ENCODE measurements at places on chromosomes 11 and 22. TPM values are rescaled to one million over a fixed set of nuclear protein-coding genes. Genes with fewer than 3 reads are reported as not detected.

The CCDC88B gene
- 0.62 TPM for total RNA-seq

GRCh38 chr11:114134870-114135269, 75.4 kb downstream of the ZBTB16 start:
- no peaks in the 10 kb centered on the region for H3K27me3 ChIP-seq
- H3K36me3 ChIP-seq: no peaks in the 10 kb centered on the region
- H3K27ac ChIP-seq: no peak overlapping the region
- H3K4me1 ChIP-seq: peaks cover 44% of the 10 kb centered on the region
- H3K4me3 ChIP-seq: no peak overlapping the region

The KCTD14 gene
- 5.3 TPM for total RNA-seq

DNA sequence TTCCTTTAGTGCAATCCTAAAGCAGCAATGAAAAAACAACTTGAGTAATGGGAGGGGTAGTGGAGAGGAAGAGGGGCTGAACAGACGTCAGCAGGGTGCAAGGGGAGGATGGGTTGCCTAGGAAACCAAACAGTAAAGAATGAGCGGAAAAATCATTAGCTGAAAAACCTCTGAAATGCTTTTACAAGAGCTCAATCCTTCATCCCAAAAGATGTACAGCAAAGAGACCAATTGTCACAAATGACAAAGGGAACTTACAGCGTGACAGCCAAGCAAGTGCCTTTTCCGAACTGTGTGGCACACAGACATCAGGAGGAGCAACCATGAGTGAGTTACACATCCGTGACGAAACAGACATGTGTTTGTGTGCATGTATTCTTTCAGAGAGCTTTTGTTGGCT, 104.6 kb downstream of the SIK3 start:
- no peaks in the 10 kb centered on the region for H3K36me3 ChIP-seq
- DNase-seq: peak; percentile 68
- H3K27ac ChIP-seq: peak overlapping the region; percentile 94
- peaks cover 47% of the 10 kb centered on the region for H3K4me1 ChIP-seq
- peak overlapping the region; percentile 29 for H3K4me3 ChIP-seq
- H3K27me3 ChIP-seq: no peaks in the 10 kb centered on the region

The IGSF9B gene
- total RNA-seq: 5.4 TPM

The SCGB1A1 gene
- total RNA-seq: not detected

GRCh38 chr11:70153133-70153727, 49.9 kb upstream of the FADD start:
- no peak overlapping the region for H3K27ac ChIP-seq
- no peak for DNase-seq
- no peak overlapping the region for H3K4me3 ChIP-seq
- H3K36me3 ChIP-seq: no peaks in the 10 kb centered on the region
- H3K4me1 ChIP-seq: peaks cover 4% of the 10 kb centered on the region

GRCh38 chr11:72354356-72355115, 79.8 kb downstream of the CLPB start:
- H3K36me3 ChIP-seq: no peaks in the 10 kb centered on the region
- no peak overlapping the region for H3K4me3 ChIP-seq
- no peak for DNase-seq
- no peaks in the 10 kb centered on the region for H3K4me1 ChIP-seq

- no peaks in the 10 kb centered on the region for H3K36me3 ChIP-seq
- peaks cover 21% of the 10 kb centered on the region for H3K4me1 ChIP-seq
These were observed at the start of gene ZNF280A for GRCh38 chr22:22520020-22520656. ZNF280A (minus strand) TSS chr22:22520270; CDS start chr22:22515630, 4,640 bp downstream.

The KCNK4 gene
- total RNA-seq: not detected

DNA sequence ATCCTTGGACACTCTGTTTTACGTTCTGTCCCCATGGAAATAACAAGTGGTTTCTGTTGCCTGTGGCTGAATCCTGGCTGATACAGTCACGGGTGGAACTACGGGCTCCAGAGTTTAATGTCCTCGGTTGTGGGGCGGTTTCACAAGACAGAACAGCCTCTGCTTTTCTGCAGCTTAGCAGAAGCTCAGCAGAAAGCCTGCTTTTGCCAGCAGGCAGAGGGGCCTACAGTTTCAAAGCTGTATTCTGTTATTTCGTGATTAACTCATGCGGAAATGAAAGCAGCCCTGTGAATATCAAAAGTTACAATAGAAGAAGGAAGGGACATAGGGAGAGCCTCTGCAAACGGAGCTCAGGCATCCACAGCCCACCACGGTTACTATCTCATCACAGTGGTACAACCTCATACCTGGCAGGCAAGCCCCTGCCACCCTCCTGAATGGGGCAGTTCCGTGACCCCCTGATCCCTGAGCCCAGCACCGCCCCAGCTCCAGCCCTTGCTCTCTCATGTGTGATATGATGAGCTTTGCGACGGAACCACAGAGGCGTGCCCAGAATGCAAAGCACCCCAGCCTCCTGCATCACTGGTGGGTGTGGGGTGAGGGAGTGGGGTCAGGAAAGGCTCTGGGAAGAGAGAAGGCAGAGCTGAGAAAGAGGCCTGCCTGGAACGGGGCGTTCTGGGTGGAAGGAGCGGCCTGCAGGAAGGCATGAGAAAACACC, 360.6 kb downstream of the BRD1 start:
- H3K27me3 ChIP-seq: no peaks in the 10 kb centered on the region
- H3K36me3 ChIP-seq: no peaks in the 10 kb centered on the region
- DNase-seq: no peak
- no peak overlapping the region for H3K4me3 ChIP-seq
- H3K4me1 ChIP-seq: peaks cover 12% of the 10 kb centered on the region

DNA sequence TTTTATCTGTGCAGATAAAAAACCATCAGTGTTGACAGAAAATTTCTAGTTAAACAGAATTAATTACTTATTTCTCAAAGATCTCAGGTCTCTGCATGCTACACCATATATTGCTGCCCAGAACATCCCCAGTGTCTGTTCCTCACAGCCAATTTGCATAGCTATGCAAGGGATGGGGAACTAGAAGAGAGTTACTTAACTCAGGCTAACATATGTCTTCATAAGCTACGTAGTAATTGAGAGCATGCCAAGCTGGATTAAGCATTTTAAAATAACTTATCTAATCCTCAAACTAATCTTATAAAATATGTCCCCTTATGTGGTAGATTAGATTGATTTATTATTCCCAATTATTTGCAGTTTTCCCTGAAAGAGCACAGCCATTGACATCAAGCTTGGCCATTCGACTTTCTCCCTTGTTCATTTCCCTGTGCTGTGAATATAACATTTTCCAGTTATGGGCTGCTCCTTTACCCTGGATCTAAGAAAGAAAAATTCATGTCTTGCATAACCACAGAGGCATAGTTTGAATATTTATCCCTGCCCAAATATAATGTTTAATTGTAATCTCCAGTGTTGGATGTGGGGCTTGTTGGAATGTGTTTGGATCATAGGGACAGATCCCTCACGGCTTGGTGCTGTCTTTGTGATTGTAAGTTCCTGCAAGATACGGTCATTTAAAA, 69.1 kb downstream of the C11orf87 start:
- no peaks in the 10 kb centered on the region for H3K27me3 ChIP-seq
- no peak overlapping the region for H3K27ac ChIP-seq
- no peaks in the 10 kb centered on the region for H3K36me3 ChIP-seq
- no peak for DNase-seq

GRCh38 chr11:131025421-131026125, 109.3 kb upstream of the SNX19 start:
- H3K36me3 ChIP-seq: no peaks in the 10 kb centered on the region
- no peak overlapping the region for H3K27ac ChIP-seq
- DNase-seq: no peak
